ENCODE measurements at places on chromosomes 13 and 19.

DNA sequence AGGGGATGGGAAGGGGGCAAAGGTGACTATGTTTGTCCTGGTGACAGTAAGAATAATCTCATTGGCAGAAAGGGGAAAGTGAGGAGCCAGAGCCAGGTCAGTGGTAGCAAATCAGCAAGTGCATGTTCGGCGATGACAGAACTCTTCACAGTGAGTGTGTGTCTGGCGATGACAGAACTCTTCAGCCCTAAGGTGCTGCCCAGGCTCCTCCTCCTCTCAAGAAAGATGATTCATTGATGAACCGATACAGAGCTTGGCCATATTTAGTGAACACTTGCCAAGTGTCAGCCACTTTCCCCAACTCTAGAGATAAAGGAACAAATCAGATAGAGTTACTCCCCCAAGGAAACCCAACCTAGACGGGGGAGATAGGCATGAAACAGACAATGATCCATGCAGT lies 199.3 kb upstream of the UBL3 start:
- peak; percentile 4 for DNase-seq

- no peak for DNase-seq
Measured at GRCh38 chr13:32098272-32098671, 66.7 kb downstream of the FRY start.

GRCh38 chr19:966485-967088 lies 17.6 kb upstream of the WDR18 start:
- DNase-seq, result no peak

GRCh38 chr13:73793361-73793760 lies 340.8 kb downstream of the KLF12 start:
- no peak for DNase-seq

DNA sequence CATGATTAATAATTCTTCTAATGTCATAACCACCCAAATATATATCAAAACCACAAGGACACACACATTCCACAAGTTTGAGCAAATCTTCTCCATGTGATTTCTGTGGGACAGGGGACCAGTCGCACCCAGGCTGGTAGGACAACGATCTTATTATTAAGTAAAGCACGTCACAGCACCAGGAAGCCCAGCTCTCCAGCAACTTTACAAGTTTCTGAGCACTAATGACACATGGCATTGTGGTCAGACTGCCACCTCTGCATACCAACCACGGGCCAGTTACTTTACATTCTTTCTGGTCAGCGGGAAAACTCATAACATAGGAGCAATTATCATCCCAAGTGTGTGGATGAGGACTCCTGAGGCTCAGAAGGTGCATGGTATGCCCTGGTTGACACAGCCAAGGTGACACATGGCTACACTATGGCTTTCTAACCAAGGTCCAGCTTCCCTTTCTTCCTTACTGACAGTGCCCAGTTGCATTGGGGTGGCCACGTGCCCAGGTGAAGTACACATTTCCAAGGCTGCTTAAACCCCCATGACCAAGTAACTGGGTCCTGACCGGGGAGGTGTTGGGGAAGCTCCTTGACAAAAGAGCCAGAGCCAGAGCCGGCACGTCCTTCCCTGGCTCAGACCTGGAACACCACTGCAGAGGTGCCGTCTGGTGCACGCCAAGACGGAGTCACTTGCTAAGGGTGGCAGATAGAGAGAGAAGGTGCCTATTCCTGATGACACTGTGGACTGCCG lies 27.4 kb downstream of the LATS2 start:
- no peak for DNase-seq

- no peak for DNase-seq
Measured at GRCh38 chr19:50181121-50181520, 18.0 kb upstream of the IZUMO2 start.

- DNase-seq, result no peak
Measured at GRCh38 chr19:33713194-33713593, 83.5 kb upstream of the KCTD15 start.

DNA sequence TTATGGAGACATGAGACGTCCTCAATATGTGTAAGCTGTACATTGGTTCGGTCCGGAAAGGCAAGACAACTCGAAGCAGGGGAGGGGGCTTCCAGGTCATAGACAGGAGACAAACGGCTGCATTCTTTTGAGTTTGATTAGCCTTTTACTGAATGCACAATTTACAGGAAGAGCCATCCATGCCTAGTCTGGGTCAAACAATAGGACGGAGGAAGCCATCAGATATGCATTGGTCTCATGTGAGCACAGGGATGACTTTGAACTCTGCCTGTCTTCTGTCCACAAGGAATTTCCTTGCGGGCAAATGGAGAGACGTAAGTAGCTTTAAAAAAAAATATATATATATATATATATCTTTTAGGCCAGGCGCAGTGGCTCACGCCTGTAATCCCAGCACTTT lies 1.9 kb upstream of the CCNP start:
- DNase-seq, result no peak

DNA sequence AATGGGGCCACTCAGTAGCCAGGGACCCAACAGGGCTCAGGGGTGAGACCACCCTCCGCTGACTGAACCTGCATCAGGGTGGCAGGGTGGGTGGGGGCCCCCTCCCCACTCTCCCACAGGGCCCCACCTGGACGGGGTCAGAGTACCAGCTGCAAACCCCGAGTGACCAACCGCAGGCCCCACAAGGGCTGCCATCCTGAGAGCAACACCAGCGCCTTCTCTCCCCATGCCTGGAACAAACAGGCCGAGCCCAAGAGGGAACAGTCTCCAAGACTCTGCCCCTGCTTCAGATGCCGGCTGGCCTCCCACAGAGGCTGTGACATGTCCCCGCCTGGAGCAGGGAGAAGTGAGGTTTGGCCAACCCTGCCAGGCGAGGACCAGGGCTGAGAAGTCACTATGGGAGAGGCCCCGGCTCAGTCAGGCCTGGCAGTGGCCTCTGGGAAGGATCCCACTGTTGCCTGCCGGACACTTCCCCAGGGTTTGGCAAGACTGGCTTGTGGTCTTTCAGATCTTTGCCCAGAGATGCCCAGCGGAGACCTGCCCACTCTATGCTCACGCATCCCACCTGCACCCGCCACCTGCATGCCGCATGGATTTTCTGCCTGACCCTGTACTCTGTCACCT lies 27.2 kb downstream of the MPND start:
- DNase-seq, result no peak

- no peak for DNase-seq
Measured at GRCh38 chr13:44044547-44045179, 165.0 kb downstream of the LACC1 start.

DNA sequence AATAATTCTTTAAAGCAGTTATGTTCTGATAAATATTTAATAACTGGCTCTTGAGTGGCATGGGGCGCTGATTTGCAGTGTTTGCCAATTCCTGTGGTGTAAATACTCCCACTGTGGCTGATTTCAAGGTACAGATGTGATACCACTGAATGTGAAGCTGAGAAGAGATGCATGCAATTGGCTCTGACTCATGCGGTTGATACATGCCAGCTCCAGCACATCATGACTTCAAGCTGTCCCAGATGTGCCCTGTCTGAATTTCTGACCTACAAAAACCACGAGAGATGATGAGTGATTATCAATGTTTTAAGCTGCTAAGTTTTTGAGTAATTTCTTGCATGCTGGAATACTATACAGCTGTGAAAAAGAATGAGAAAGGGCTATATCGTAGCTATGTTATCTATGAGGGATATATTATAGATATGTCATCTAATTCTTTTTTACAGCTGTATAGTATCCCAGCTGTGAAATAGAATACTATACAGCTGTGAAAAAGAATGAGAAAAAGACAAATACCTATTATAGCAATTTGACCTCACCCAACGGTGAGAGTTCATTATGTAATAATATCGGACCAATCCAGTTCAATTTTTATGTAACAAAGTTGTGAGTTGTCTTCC lies 7.6 kb upstream of the ACSBG2 start:
- DNase-seq, result no peak

GRCh38 chr13:80072231-80072630 lies 268.7 kb downstream of the SPRY2 start:
- no peak for DNase-seq

GRCh38 chr13:94534166-94534565 lies 54.7 kb upstream of the DCT start:
- no peak for DNase-seq

GRCh38 chr13:43614063-43614462 lies 172.7 kb downstream of the ENOX1 start:
- DNase-seq, result no peak

GRCh38 chr19:43362179-43362578 lies 8.7 kb downstream of the CD177 start:
- DNase-seq, result no peak

GRCh38 chr19:33953592-33953991 lies 156.9 kb downstream of the KCTD15 start:
- DNase-seq, result no peak

DNA sequence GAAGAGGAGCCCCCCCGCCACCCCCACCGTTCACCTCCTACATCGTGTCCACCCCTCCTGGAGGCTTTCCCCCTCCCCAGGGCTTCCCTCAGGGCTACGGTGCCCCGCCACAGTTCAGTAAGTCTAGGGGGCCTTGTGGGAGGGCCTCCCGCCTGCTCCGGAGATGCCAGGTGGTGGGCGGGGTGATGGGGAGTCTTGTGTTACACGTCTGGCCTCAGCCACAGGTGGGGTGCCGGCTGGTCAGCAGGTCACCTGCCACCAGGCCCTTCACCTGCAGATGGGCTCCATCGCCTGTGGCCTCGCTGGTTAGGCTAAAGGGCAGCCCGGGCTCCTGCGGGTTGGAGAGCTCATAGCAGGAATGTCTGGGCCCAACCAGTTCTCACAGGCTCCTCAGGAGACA lies 8.0 kb upstream of the RPS15 start:
- no peak for DNase-seq

GRCh38 chr19:50686310-50687032 lies 33.1 kb downstream of the SHANK1 start:
- no peak for DNase-seq

GRCh38 chr13:50161052-50161451 lies 145.8 kb downstream of the KCNRG start:
- no peak for DNase-seq

- no peak for DNase-seq
Measured at GRCh38 chr13:28885181-28885580, 65.0 kb downstream of the MTUS2 start.

DNA sequence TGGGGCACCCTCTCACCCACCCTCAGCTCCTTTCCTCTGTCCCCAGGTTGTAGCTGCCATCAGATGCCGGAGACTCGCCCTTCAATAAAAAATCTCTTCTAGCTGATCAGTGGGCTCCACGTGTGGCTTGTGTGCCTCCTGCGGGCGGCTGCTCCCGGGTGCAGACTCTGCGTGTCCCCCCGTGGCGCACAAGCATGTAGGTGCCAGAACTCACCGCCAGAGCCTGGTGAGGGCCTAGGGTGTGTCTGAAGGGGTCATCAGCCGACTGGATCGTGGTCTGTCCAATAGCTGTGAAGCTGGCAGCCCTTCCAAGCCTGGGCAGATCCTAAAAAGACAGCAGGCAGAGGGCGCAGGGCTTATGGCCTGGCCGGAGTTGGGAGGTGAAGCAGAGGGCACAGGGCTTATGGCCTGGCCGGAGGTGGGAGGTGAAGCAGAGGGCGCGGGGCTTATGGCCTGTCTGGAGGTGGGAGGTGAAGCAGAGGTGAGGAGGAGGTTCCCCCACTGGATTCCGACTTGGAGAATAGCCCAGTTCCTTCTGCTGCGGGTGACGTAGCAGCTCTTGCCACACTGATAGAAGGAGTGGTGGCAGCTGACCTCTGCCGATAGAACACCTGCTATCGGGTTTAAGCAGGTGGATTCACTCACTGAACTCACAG lies 11.7 kb downstream of the NOP53 start:
- DNase-seq, result no peak

DNA sequence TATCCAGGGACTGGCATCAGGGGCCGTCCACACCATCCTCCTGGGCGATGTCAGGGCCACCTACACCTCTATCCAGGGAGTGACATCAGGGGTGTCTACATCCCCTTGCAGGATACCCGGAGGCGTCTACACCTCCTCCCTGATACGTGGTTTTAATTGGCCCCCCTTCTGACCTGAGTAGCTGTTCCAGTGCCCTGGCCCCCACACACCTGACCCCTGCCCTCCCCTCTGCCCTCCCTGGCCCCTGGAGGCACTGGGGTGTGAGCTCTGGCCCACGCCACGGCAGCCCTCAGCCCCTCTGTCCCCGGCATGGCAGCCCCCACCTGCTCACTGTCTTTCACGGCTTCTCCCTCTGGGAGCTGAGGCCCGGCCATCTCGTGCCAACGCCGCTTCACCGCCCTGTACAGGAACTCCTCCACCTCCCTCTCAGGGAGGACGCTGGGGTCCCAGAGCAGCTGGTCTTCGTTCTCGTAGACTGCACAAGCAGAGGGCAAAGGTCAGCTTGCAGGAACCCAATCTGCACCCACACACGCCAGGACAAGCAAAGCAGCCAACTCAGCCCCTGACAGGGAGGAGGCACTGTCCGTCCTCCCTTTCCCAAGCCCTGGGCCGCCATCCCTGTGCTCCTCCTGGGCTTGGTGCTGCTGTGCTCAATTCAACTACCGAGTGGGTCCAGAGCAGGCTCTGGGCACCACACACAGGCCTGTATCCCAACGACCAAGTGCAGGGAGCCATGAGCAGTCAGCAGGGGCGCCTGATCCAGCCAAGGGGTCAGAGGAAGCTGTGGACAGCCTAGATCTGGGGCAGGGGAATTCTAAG lies 22.2 kb upstream of the PLPP2 start:
- no peak for DNase-seq

- no peak for DNase-seq
Measured at GRCh38 chr19:13926715-13927114, 11.5 kb downstream of the PODNL1 start.

- DNase-seq, result no peak
Measured at GRCh38 chr13:32622827-32623226, 36.6 kb downstream of the PDS5B start.

DNA sequence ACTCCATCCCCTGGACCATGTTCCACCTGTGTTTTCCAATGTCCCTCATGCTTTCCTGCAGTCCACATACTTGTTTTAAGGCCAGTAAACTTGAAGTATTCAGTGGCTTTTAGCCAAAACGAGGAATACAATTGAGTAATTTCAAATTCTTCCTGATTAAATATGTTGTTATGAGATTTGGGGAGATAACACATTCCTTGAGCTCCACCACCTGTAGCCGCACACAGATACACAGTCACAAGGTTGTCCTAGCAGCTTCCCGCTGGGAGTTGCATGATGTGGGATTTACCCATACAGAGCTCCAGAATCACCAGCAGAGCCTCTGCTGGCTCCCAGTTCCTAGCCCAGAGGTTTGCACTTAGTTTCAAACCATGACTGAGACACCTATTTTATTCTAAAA lies 53.6 kb upstream of the FRY start:
- DNase-seq, result no peak

- peak; percentile 61 for DNase-seq
Measured at GRCh38 chr19:35213663-35214632, 14.6 kb downstream of the FAM187B start.

- no peak for DNase-seq
Measured at GRCh38 chr19:54873990-54874389, at the start of gene FCAR. Gene FCAR (plus strand): TSS chr19:54874235. CDS start chr19:54874290, 55 bp downstream.

- DNase-seq, result no peak
Measured at GRCh38 chr19:18651300-18651699, 14.5 kb downstream of the KLHL26 start.

All from activated T-cell treated with anti-CD3 and anti-CD28 coated beads for 48 hours (primary cell).